ENCODE measurements at places on chromosomes 12 and 14. TPM values are rescaled to one million over a fixed set of nuclear protein-coding genes. Genes with fewer than 3 reads are reported as not detected.

DNA sequence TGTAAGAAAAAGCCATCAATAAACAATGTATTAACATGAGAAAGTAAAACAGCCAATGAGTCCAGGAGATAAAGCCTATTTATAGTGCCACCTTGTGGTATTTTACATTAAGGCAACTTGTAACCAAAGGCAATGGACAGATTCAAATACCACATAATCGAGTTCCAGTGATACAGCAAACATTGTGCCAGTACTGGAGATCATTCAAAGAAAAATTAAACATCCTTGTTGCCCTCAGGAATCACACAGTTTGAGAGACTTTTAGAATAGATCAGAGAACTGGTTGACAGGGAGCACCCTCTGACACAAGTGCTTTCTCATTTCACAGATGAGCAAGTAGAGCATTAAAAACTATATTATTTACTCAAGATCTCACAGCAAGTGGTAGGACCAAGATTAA lies 98.1 kb downstream of the DDHD1 start:
- no peak overlapping the region for H3K4me3 ChIP-seq
- H3K27me3 ChIP-seq, result no peaks in the 10 kb centered on the region
- H3K36me3 ChIP-seq, result no peaks in the 10 kb centered on the region
- H3K27ac ChIP-seq, result no peak overlapping the region
- H3K4me1 ChIP-seq, result no peaks in the 10 kb centered on the region
- no peak for DNase-seq

- no peaks in the 10 kb centered on the region for H3K27me3 ChIP-seq
- H3K4me1 ChIP-seq, result peaks cover 13% of the 10 kb centered on the region
- peak overlapping the region; percentile 84 for H3K27ac ChIP-seq
- H3K4me3 ChIP-seq, result peak overlapping the region; percentile 82
Observed at GRCh38 chr12:113359133-113359938, 949 bp downstream of the PLBD2 start.

GRCh38 chr14:49297102-49297501 lies 289.1 kb downstream of the RPS29 start:
- H3K36me3 ChIP-seq, result no peaks in the 10 kb centered on the region
- no peaks in the 10 kb centered on the region for H3K27me3 ChIP-seq
- no peaks in the 10 kb centered on the region for H3K4me1 ChIP-seq

The ANO2 gene
- total RNA-seq, result 5.9 TPM
